ENCODE measurements at places on chromosomes 4 and X.

GRCh38 chrX:21840193-21840545 is 752 bp downstream of the MBTPS2 start:
- peak; percentile 48 for DNase-seq
- H3K4me1 ChIP-seq: peaks cover 9% of the 10 kb centered on the region
- peaks cover 11% of the 10 kb centered on the region for H3K27me3 ChIP-seq
- no peak overlapping the region for H3K27ac ChIP-seq
- H3K36me3 ChIP-seq: no peaks in the 10 kb centered on the region

DNA sequence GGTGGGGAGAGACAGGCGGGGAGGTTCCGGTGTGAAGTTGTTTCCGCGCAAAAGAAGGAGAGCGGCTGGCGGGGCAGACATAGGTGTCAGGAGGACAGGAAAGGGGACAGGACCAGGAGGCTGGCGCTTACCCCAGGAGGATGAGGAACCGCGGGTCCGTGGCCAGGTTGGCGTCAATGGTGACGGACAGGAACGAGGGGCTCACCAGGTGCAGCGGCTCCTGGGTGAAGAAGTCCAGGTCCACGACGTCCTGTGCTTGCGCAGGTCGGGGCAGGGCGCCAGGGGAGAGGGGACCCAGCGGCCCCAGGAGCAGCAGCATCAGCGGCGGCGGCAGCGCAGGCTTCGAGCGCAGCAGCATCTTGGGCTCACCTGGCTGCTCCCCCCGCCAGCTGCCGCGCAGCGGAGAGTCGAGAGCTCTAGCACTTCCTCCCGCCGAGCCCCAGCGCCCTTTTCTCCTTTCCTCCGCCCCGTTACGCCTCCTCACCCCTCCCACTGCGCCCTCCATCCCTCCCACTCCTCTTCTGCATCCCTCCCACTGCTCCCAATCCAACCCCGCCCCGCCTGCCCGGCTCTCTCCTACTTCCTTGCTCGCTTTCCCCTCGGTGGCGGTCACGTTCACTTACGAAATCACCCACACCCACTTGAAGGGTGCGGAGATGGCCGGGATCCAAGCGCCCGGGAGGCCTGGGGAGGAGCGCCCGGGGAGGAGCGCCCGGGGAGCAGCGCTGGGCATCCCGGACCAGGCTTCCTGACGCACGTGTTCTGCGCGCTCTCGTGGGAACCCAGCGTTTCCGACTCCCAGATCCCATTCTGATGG is at the start of gene HPSE:
HPSE (minus strand) TSS at position 424 of the 817 bp plus-strand sequence; CDS start at position 358, 66 bp downstream.
- peak within 1 kb of the TSS; percentile 37 for H3K4me3 ChIP-seq
- H3K4me1 ChIP-seq: peaks cover 27% of the 10 kb centered on the region
- no peak within 1 kb of the TSS for H3K27ac ChIP-seq
- no peak for DNase-seq
- H3K36me3 ChIP-seq: no peaks in the 10 kb centered on the region

DNA sequence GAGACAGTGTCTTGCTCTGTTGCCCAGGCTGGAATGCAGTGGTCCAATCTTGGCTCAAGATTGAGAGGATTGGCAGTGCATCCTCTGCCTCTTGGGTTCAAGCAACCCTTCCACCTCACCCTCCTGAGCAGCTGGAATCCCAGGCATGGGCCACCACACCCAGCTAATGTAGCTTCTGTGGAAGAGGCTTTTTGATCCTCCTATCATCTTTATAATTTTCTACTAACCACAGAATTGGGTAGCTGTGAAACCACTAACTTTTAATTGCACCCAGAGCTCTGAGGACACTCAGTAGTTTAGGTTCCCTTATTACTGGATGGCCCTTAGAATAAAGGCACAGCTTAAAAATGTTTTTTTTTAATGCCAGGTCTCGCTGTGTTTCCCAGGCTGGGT is 8.9 kb upstream of the AGA start:
- no peak for DNase-seq
- H3K27me3 ChIP-seq: no peaks in the 10 kb centered on the region
- H3K36me3 ChIP-seq: no peaks in the 10 kb centered on the region
- H3K4me3 ChIP-seq: no peak overlapping the region
- no peaks in the 10 kb centered on the region for H3K4me1 ChIP-seq

GRCh38 chr4:150140774-150141400 is 62.6 kb downstream of the DCLK2 start:
- H3K27me3 ChIP-seq: no peaks in the 10 kb centered on the region

GRCh38 chrX:39839371-39839770 is 258.4 kb downstream of the BCOR start:
- no peak overlapping the region for H3K27ac ChIP-seq
- no peak for DNase-seq
- H3K4me1 ChIP-seq: no peaks in the 10 kb centered on the region
- H3K27me3 ChIP-seq: peaks cover 4% of the 10 kb centered on the region
- no peaks in the 10 kb centered on the region for H3K36me3 ChIP-seq

DNA sequence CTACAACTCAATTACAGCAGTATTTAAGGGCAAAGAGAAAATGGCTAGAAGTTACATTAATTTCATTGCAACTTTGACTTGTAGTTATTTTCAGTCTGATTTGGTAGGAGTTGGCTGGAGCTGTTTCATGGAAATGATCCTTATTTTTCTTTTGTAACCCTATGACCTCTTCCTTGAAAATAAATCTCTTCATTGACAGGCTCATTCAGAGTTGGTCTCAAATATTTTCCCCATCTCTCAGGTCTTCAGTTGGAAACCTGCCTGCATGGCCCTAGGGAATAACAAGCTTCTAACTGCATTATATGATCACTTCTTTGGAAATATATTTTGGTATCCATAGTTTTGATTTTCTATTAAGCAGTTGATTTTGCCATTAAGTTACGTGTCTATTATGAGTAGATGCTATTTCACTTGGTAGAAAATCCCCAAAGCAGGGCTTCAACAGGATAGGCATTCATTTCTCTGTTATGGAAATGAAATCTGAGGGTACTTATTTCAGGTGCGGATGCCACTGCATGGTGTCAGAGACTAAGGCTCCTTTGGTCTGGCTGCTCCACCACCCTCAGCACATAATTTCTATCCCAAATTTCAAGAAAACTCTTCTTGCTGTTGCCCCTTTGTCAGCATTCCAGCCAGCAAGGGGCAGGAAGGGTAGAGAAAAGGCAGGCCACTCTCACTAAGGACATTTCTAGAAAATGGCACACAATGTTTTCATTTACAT is 502.5 kb downstream of the SPRY1 start:
- H3K27me3 ChIP-seq: no peaks in the 10 kb centered on the region
- no peaks in the 10 kb centered on the region for H3K36me3 ChIP-seq
- no peak overlapping the region for H3K4me3 ChIP-seq
- no peaks in the 10 kb centered on the region for H3K4me1 ChIP-seq
- DNase-seq: no peak
- no peak overlapping the region for H3K27ac ChIP-seq

GRCh38 chrX:121831601-121832000 is 784.2 kb downstream of the GLUD2 start:
- no peaks in the 10 kb centered on the region for H3K4me1 ChIP-seq
- no peak overlapping the region for H3K27ac ChIP-seq

DNA sequence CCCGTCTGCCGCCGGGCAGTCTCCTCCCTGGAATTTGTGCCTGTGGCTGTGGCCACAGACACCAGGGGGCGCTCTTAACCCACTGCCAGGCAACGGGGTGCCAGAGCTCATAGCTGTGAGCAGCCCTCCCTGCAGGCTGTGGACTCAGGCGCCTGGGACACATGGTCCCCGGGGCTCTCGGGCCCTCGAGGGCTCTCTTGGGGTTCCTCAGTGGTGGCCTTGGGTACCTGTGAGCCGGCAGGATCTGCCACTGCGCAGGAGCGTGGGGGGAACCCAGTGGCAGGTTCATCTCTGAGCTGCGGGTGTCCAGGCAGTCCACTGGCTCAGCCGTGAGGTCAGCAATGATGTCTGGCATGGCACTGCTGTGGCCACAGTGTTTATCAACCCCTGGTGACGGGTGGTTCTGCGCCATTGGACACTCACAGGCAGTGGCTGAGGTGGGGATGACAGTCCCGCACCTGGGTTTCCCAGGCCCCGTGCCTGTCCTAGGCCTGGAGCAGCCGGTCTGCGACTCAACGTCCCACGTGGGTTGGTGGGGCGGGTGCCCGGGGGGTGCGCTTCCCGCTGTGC is 37.2 kb downstream of the PCGF3 start:
- no peaks in the 10 kb centered on the region for H3K27me3 ChIP-seq
- no peaks in the 10 kb centered on the region for H3K4me1 ChIP-seq
- peak; percentile 72 for DNase-seq
- peaks cover 15% of the 10 kb centered on the region for H3K36me3 ChIP-seq
- H3K27ac ChIP-seq: no peak overlapping the region
- H3K4me3 ChIP-seq: no peak overlapping the region

DNA sequence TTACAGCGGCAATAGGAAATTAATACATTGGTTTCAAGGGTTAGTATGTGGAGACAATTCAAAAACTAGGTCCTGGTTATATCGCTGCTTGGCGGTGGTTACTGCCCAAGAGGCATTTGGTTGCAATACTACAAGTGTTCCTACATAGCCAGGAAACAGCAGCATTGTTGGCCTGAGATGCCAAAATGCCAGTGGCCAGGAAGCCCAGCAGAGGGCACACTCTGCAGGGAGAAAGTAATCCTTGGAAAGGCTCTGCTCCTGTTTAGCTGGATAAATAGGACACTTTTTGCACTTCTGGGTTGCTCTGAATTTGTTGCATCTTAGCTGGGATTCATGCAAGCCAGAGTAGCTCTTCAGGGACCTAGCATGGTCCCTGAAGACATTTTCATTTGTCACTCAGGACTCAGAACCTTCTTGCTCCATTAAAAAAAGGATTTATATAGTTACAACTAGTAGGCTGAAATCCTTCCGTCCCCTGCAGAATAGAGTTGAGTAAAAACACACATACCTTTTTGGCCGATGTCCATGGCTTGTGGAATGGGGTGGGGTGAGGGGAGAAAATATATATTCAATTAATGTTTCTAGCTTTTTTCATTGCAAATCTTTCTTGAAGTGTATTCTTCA is 8.1 kb upstream of the GPR119 start:
- no peaks in the 10 kb centered on the region for H3K4me1 ChIP-seq
- no peak overlapping the region for H3K4me3 ChIP-seq
- peaks cover 3% of the 10 kb centered on the region for H3K27me3 ChIP-seq
- H3K36me3 ChIP-seq: no peaks in the 10 kb centered on the region

DNA sequence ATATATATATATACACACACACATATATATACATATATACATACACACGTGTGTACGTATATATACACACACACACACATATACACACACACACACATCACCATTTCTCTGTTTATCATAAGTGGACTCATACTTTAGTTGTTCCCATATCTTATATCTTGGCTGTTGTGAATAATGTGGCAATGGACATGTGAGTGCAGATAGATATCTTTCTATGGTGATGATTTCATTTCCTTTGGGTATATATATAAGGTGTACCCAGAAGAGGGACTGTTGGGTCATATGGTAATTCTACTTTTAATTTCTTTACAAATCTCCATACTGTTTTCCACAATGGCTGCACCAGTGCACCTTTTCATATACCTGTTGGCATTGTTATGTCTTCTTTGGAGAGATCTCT is 105.9 kb downstream of the LARP1B start:
- no peak overlapping the region for H3K4me3 ChIP-seq
- no peak overlapping the region for H3K27ac ChIP-seq
- H3K4me1 ChIP-seq: no peaks in the 10 kb centered on the region
- H3K27me3 ChIP-seq: no peaks in the 10 kb centered on the region

DNA sequence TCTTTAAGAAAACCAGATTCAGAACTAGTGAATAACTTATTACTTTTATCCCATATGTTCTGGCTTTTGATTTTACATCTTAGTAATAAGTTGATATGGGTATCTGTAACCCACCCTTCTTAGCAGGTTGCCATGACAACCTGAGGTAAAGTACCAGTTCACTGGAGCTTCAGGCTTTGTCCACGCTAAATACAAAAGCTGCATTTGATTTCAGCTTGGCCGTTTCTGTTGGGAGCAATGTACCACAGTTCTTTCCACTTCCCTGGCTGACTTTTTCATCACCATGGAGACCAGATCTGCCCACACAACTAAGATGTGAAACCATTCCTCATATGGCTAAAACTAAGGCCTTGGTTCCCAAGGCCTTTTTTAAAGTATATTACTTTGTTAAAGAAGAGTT is 26.1 kb downstream of the KLHL34 start:
- no peaks in the 10 kb centered on the region for H3K36me3 ChIP-seq
- H3K4me1 ChIP-seq: no peaks in the 10 kb centered on the region
- no peak for DNase-seq
- H3K4me3 ChIP-seq: no peak overlapping the region

DNA sequence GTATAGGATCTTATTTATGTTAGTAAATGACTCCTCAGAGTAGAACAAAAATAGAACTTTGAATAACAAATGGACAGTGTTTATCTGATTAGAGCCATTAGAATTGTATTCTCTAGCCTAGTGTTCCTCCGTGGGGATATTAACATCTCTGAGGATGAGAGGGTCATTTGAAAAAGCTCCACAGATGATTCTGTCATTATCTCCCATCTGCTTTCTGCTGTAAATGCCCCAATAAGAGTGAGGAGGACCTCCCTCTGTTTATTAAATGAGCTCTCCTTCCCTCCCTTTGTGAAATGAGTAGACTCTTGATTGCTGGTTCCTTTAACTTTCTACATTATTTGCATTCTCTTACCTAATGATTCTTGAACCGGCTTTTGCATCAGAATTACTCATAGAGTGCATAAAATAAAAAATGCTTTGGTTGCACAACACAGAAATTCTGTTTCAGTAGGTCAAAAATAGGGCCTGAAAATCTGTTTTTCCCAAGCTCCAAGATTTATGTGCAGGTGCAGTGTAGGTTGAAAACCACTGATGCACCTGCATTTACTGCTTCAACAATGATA is 18.0 kb downstream of the GC start:
- no peak overlapping the region for H3K27ac ChIP-seq
- H3K4me1 ChIP-seq: no peaks in the 10 kb centered on the region
- H3K27me3 ChIP-seq: no peaks in the 10 kb centered on the region
- no peak for DNase-seq
- no peaks in the 10 kb centered on the region for H3K36me3 ChIP-seq

- no peaks in the 10 kb centered on the region for H3K27me3 ChIP-seq
- DNase-seq: no peak
- H3K4me1 ChIP-seq: no peaks in the 10 kb centered on the region
- no peak overlapping the region for H3K27ac ChIP-seq
- no peak overlapping the region for H3K4me3 ChIP-seq
Observed at GRCh38 chr4:6607368-6608055, 32.5 kb downstream of the MAN2B2 start.

All from common myeloid progenitor, CD34-positive (primary cell).